ENCODE measurements at places on chromosomes 2 and 18.
A peak's percentile ranks its signal among the peaks of the same experiment; 100 is the strongest.

- no peak overlapping the region for H3K4me3 ChIP-seq
- no peaks in the 10 kb centered on the region for H3K4me1 ChIP-seq
- H3K27me3 ChIP-seq: no peaks in the 10 kb centered on the region
- no peaks in the 10 kb centered on the region for H3K36me3 ChIP-seq
- DNase-seq: no peak
Measured at GRCh38 chr2:184032983-184033382, 565.3 kb upstream of the ZNF804A start.

GRCh38 chr18:6744816-6745455, 15.4 kb downstream of the ARHGAP28 start:
- H3K27me3 ChIP-seq: no peaks in the 10 kb centered on the region
- H3K4me3 ChIP-seq: no peak overlapping the region
- no peaks in the 10 kb centered on the region for H3K4me1 ChIP-seq
- no peak overlapping the region for H3K27ac ChIP-seq

GRCh38 chr2:230664128-230664527, 48.5 kb upstream of the CAB39 start:
- DNase-seq: peak; percentile 40
- H3K4me3 ChIP-seq: no peak overlapping the region
- peaks cover 100% of the 10 kb centered on the region for H3K4me1 ChIP-seq
- H3K27ac ChIP-seq: peak overlapping the region; percentile 85

- H3K4me1 ChIP-seq: no peaks in the 10 kb centered on the region
- H3K4me3 ChIP-seq: no peak overlapping the region
- H3K27me3 ChIP-seq: peaks cover 3% of the 10 kb centered on the region
- no peaks in the 10 kb centered on the region for H3K36me3 ChIP-seq
- H3K27ac ChIP-seq: no peak overlapping the region
- no peak for DNase-seq
Measured at GRCh38 chr18:45526114-45526841, 89.0 kb upstream of the SLC14A2 start.

DNA sequence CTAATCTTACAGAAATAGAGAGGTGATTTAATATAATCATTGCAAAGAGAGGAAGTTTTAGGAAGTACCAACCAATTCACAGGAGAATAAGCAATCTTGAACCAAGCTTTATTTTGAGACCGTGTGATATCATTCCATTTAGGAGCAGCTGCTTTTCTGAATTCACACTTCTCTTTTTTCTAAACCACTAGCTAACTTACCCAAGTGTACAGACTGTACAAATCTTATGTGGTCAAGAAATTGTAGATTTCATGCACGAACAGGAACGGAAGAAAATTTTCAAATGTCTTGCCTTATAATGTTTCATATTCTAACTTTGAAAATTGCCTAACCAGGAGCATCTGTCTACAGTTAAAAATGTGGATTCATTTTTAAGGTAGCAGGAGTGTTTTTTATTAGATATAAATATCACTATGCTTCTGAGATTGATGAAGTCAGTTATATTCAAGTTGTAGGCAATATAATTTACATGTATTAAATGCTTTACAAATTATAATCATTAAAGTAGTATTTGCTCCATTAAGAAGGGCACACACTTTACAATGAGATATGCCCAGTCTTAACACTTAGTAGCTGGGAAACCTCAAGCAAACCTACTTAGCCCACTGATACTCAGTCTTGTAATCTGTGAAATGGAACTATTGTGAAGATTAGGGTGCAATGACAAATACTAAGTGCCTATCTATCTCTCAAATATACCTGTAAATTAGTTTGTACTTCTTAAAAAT, 302.2 kb upstream of the STON1 start:
- H3K27me3 ChIP-seq: no peaks in the 10 kb centered on the region
- peaks cover 15% of the 10 kb centered on the region for H3K4me1 ChIP-seq
- DNase-seq: no peak
- no peak overlapping the region for H3K27ac ChIP-seq
- no peaks in the 10 kb centered on the region for H3K36me3 ChIP-seq

- H3K4me1 ChIP-seq: peaks cover 2% of the 10 kb centered on the region
- DNase-seq: no peak
- no peaks in the 10 kb centered on the region for H3K36me3 ChIP-seq
- no peak overlapping the region for H3K4me3 ChIP-seq
Measured at GRCh38 chr2:202091476-202091875, 18.4 kb downstream of the KIAA2012 start.

DNA sequence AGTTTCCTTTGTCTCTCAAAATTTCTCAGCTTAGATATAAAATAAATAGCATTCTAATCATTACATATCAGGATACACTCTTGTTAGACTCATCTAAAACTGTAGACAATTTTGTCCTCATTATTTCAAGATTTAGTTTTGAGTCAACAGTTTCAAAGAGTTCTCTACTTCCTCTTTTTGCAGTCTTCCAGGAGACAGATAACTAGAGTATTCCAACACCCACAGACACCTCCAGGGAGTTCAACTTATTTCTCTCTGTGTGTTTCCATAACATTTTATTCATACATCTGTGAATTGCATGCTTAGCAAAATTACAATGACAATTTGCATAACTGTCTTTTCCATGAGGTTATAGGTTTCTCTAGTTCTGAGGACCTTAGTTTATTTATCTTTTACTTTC, 166.6 kb upstream of the HNMT start:
- no peaks in the 10 kb centered on the region for H3K36me3 ChIP-seq
- no peaks in the 10 kb centered on the region for H3K4me1 ChIP-seq
- no peaks in the 10 kb centered on the region for H3K27me3 ChIP-seq
- H3K27ac ChIP-seq: no peak overlapping the region

DNA sequence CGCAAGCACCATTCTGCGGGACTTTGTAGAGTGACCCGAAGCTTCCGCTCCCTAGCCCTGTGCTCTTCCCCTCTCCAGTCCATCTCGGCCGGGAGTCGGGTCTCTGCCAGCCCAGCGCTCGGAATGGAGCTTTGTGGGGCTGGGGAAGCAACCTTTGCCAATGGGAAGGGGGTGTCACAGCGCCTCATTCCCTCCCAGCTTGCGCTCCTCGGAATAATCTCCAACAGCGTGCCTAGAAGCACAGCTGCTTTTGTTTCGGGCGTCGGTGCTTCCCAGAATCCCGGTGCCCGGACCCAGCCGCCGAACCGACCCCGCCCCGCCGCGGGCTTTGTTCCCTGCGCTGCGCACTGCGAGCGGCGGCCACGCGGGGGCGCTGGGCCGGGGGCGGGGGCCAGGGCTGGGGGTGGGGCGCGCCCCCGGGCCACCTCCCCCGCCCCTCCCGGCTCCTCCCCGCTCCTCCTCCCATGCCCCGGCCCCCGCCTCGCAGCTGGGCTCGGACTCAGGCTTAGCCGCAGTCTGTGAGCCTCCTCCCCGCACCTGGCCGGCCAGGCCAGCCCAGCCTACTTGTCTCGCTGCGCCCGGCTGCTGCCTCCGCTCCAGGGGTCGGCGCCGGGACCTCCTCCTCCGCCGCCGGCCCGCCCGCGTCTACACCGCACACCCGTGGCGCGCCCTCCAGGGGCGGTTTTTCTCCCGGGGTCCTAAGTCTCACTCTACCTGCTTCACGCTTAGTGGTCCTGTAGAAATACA, 77.7 kb upstream of the SMAD2 start:
- H3K4me3 ChIP-seq: peak overlapping the region; percentile 64
- peak; percentile 53 for DNase-seq
- H3K27me3 ChIP-seq: peaks cover 13% of the 10 kb centered on the region
- no peaks in the 10 kb centered on the region for H3K36me3 ChIP-seq

DNA sequence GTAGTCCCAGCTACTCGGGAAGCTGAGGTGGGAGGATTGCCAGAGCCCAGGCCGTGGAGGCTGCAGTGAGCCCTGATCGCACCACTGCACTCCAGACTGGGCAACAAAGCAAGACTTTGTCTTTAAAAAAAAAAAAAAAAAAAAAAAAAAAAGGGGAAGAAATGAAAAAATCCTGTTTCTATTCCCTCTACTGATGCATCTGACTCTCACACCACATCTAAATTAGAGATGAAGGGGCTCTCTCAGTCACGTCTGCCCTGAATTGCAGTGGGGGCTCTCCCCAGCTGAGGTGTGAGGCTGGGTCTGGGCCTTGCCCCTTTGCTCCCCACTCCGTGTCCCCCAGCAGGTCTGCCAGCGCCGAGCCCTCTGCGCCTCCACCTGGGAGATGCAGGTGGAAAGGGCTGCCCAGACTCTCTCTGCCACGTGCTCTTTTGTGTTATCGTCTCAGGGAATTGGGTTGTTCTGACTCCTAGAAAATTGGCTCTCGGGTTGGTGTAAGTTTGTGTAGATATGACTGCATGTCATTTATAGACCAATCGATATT, 30.2 kb downstream of the TRAPPC12 start:
- peaks cover 11% of the 10 kb centered on the region for H3K36me3 ChIP-seq
- no peak overlapping the region for H3K27ac ChIP-seq
- no peaks in the 10 kb centered on the region for H3K4me1 ChIP-seq
- H3K4me3 ChIP-seq: no peak overlapping the region
- no peak for DNase-seq

GRCh38 chr18:50111398-50111797, 83.5 kb downstream of the MYO5B start:
- H3K4me3 ChIP-seq: no peak overlapping the region
- no peak overlapping the region for H3K27ac ChIP-seq
- no peak for DNase-seq

- H3K27me3 ChIP-seq: no peaks in the 10 kb centered on the region
- no peak overlapping the region for H3K4me3 ChIP-seq
- H3K36me3 ChIP-seq: no peaks in the 10 kb centered on the region
Measured at GRCh38 chr2:5520463-5520972, 171.7 kb upstream of the SOX11 start.

- no peaks in the 10 kb centered on the region for H3K36me3 ChIP-seq
- peaks cover 7% of the 10 kb centered on the region for H3K27me3 ChIP-seq
- H3K4me3 ChIP-seq: no peak overlapping the region
- H3K4me1 ChIP-seq: peaks cover 45% of the 10 kb centered on the region
- no peak overlapping the region for H3K27ac ChIP-seq
- DNase-seq: no peak
Measured at GRCh38 chr2:12032398-12032797, 286.0 kb downstream of the LPIN1 start.

- DNase-seq: no peak
- peaks cover 12% of the 10 kb centered on the region for H3K27me3 ChIP-seq
- H3K36me3 ChIP-seq: no peaks in the 10 kb centered on the region
- peaks cover 16% of the 10 kb centered on the region for H3K4me1 ChIP-seq
Measured at GRCh38 chr2:102512161-102512560, 39.1 kb downstream of the SLC9A4 start.

DNA sequence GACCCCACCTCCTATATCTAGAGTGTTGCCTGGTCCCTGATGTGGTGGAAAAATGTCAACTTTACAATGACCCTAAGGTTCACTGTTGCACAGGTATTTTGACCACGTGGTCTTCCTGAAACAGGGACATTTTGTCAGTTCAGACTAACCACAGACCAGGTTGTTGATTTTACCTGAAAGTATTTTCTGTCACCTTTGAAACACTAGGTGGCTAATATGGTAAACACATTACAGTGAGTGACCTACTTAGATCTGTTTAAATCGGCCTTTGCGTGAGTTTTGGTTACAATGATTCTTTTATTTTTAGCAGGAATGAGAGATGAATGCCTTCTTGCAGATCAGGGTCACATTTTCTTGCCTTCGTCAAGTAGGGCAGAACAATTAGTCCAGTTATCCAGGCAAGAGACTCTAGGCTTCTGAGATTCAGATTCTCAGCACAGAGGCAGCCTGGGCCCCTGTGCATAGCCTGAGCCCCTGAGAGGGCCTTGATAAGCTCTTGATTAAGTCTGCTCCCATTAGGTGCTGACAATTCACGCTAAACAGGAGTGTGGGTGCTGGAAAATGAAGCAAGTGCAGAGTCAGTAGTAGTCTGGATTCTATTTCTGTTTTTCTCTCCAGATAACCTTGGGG, 226.2 kb downstream of the KCNS3 start:
- peaks cover 4% of the 10 kb centered on the region for H3K27me3 ChIP-seq
- DNase-seq: no peak
- no peaks in the 10 kb centered on the region for H3K36me3 ChIP-seq
- no peak overlapping the region for H3K4me3 ChIP-seq

- H3K4me3 ChIP-seq: no peak overlapping the region
- DNase-seq: no peak
- H3K4me1 ChIP-seq: peaks cover under 1% of the 10 kb centered on the region
- peaks cover 17% of the 10 kb centered on the region for H3K27me3 ChIP-seq
- H3K36me3 ChIP-seq: no peaks in the 10 kb centered on the region
Measured at GRCh38 chr2:38522754-38523349, 79.9 kb downstream of the HNRNPLL start.

- H3K36me3 ChIP-seq: no peaks in the 10 kb centered on the region
- H3K27me3 ChIP-seq: peaks cover 8% of the 10 kb centered on the region
- DNase-seq: no peak
- no peaks in the 10 kb centered on the region for H3K4me1 ChIP-seq
Measured at GRCh38 chr2:235232449-235233433, 261.1 kb upstream of the AGAP1 start.

GRCh38 chr2:40038646-40039045, 259.6 kb upstream of the THUMPD2 start:
- H3K4me3 ChIP-seq: no peak overlapping the region
- H3K4me1 ChIP-seq: peaks cover 5% of the 10 kb centered on the region
- DNase-seq: no peak
- no peak overlapping the region for H3K27ac ChIP-seq

GRCh38 chr2:172615727-172616261, 59.9 kb downstream of the PDK1 start:
- no peaks in the 10 kb centered on the region for H3K27me3 ChIP-seq
- no peak for DNase-seq
- H3K4me1 ChIP-seq: no peaks in the 10 kb centered on the region
- H3K36me3 ChIP-seq: peaks cover 21% of the 10 kb centered on the region
- no peak overlapping the region for H3K4me3 ChIP-seq

DNA sequence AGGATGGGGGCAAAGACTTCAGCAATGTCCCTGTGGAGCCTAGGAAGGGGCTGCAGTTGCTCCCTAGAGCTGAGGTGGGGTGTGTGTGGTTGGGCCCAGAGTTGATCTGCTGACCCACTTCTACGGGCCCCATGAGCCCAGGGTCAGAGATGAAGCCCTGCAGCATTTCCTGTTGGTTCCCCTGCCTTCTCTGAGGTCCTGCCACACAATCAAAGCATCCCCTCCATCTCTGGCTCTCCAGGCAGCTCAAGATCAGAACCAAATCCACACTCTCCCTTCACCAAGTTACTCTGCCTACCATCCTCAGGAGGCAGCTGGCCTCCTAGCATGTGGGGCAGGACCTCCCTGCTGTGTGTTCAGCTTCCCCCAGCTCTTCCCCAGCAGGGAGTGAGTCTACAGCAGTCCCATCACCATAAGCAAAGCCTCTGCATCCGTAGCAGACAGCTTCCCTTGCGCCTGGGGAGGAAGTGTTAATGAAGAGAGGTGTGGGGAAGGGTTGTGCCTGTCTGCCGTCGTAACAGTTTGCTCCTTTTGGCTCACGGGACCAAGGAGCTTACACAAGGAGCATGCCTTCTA, 26.9 kb downstream of the TMEM247 start:
- H3K4me3 ChIP-seq: no peak overlapping the region
- no peaks in the 10 kb centered on the region for H3K4me1 ChIP-seq
- DNase-seq: no peak

DNA sequence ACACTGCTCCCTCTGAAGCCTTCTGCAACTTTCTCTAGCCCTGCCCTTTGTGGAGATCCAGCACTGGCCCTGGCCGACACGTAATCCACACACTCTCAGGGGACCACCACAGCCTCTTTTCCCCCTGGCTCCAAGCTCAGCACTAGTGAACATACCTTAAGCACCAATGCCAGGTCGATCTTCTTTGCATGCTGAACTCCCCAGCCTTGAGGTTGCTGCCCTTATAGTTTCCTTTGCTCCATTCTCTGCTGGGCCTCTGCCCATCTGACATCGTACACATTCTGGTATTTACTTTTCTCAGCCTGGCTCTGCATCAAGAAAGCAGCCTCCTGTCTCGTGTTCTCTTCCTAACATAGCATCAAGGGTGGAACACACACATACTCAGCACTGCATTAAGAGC, 361.5 kb downstream of the LPIN1 start:
- no peak overlapping the region for H3K27ac ChIP-seq
- peaks cover 46% of the 10 kb centered on the region for H3K4me1 ChIP-seq
- DNase-seq: no peak
- H3K36me3 ChIP-seq: no peaks in the 10 kb centered on the region

All from activated naive CD8-positive, alpha-beta T cell treated with anti-CD3 and anti-CD28 coated beads, Interleukin-2, amount 50 U/mL, for 24 hours (primary cell).